Thoracic aorta (tissue), 2 donors: ENCODE measurements at places on chromosomes 11 and 22. TPM values are rescaled to one million over a fixed set of nuclear protein-coding genes. Genes with fewer than 3 reads are reported as not detected.

TRPC6 gene
- 2.7 TPM for total RNA-seq

CCDC86 gene
- total RNA-seq = 13.5 TPM

MPZL2 gene
- total RNA-seq = 18.3 TPM

DNA sequence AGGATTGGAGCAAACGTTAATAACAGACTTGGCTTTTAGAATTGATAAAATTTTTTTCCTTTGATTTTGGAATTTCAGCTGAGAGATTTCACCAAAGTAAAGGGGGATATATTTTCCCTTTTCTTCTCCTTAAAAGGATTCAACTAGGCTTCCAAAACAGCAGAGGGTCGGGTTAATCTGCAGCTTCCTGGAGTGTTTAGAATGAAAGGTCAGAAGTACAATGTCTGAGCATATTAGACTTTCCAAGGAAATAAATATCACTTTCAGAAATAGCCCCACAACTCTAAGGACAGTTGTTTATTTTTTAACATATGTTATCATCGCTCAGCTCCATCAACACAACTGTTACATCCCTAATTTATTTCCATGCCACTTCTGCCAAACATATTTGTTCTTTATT is 1532.9 kb upstream of the RAG2 start:
- DNase-seq = no peak

DNA sequence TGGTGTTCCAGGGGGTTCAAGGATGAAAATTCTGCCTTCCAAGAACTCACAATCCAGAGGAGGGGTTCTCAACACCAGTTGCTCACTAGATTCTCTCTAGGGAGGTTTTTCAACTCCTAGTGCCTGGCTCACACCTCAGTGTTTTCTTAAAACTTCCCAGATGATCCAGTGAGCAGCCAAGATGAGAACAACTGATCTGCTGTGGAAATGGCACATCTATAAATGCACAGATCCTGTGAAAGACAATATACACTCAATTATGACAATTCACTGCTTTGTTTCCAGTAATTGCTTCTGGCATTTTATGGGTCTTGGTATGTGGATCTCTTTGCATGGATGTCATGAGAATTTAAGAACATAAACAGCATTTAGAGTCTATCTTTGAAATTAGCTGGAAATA is 45.2 kb upstream of the PRSS23 start:
- DNase-seq = no peak
